ENCODE measurements at places on chromosomes 4 and X. TPM values are rescaled to one million over a fixed set of nuclear protein-coding genes. Genes with fewer than 3 reads are reported as not detected.
A peak's percentile ranks its signal among the peaks of the same experiment; 100 is the strongest.

HHIP gene
- 0.03 TPM for total RNA-seq

DNA sequence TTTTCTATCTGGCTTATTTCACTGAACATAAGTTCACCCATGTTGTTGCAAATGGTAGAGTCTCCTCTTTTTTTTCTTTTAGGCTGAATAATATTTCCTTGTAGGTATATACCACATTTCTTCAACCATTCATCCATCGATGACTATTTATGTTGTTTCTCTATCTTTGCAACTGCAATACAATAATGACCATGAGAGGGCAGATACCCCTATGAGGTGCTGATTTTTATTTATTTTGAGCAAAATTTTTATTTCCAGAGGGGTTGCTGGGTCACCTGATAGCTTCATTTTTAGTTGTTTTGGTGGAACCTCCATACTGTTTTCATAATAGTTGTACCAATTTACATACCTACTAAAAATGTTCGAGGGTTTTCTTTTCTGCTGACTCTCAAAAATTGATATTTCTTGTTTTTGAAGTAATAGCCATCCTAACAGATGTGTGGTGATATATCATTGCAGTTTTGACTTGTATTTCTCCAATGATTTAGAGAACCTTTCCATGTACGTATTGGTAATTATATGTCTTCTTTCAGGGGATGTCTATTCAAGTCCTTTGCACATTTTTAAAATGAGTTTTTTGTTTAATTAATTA lies 1697.0 kb downstream of the PCDH7 start:
- DNase-seq: no peak

DNA sequence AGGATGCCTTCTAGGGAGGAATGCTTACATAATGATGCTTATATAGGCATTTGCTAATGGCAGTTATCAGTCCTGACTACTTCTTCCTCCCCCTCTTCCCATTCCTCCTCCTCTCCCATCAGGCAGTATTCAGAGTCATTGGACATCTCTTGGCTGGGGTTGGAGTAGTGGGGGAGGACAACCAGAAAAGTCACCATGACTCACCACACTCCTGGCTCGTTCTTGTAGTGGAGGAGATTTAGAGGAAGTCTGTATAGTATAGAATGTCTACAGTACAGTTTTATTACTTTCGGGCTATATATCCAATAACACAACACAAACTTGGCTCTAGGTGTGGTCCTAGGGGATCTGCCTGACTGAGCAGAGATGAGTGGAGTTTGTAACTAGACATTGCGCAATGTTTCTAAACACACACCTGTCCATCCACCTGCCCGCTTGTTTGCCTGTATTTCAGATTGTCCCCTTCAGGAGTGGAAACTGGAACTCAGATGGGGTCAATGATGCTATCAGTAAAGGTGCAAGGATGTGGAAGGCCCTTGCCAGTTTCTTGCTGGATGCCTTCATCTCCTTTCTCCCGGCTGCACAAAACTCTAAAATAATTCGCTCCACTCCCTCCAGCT lies 27.9 kb upstream of the KIAA1210 start:
- peak; percentile 39 for DNase-seq

PRPS2 gene
- 33.9 TPM for total RNA-seq

DNA sequence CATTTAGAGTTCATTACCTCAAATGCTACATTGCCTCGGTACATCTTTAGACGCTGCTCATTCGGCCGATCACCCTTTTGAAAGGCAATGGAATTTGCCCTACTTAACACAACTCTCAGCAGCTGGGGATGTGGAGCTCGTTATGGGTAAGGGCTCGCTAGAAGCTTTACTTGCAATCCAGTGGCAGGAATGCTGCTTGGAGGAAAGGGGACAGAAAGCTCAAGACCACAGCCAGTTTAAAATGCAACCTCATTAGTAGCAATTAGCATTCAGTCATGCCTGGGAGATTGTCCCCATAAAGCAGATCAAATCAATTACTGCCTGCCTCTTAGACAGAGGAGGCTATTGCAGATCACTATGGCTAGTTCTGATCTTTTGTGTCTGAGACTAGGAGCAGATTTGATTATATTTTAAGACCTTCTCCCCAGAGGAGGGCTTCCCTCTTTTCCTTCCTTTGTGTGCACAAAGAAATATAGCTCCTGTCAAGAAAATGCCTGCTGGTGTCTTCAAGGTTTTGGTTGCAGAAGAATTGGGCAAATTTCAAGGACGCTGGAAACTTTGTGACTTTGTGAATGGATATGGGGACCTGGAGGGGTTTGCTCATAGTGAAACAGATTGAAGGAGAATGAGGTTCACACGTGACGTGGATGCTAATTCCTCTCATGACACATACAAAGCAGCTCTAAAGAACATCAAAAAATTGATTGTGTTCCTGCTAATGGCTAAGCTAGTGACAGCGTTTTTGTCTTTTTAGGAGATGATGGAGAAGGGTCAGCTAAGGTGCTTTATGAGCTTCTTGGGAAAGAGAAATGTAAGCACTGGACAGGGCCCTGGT lies 237.5 kb upstream of the GLRA2 start:
- no peak for DNase-seq

RPL9 gene
- 1,384 TPM for total RNA-seq

DNA sequence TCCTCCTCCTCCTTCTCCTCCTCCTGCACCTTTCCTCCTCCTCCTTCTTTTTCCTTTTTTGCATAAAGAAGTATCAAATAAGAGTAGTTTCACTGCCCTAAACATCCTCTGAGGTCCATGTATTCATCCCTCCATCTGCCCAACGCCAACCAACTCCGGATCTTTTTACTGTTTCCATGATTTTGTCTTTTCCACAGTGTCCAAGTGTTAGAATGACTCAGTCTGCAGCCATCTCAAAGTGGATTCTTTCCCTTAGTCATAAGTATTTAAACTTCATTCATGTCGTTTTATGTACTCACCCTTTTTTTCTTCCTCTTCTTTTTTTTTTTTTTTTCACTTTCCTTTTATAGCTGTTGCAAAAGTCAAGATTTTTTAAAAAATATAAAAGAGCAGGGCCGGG lies 12.9 kb downstream of the CSF2RA start:
- peak; percentile 95 for DNase-seq

XKRX gene
- total RNA-seq: not detected

DNA sequence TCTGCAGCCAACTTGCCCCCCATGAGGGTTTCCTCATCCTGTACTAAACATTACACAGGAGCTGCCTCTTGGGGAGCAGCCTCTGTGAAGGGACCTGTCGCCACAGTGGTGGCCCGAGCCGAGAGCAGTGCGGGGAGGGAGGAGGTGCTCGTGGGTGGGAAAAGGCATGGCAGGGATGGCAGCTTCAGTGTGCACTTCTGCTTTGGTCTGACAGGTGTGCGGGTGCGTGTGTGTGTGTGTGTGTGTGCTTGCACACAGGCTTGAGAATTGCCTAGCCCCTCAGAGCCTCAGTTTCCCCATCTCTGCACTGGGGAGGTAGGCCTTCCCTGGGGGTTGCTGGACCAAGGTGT lies 3.9 kb downstream of the SH3TC1 start:
- no peak for DNase-seq

CSAG2 gene
- not detected for total RNA-seq

MAGEA2B gene
- not detected for total RNA-seq

NSUN7 gene
- not detected for total RNA-seq

GRCh38 chr4:20840648-20841190 lies 140.5 kb downstream of the PACRGL start:
- no peak for DNase-seq

PRKG2 gene
- not detected for total RNA-seq

UNC5C gene
- total RNA-seq: not detected

- DNase-seq: no peak
These were observed 414.2 kb upstream of the LCORL start for GRCh38 chr4:18435781-18436180.

BEX1 gene
- not detected for total RNA-seq

DNA sequence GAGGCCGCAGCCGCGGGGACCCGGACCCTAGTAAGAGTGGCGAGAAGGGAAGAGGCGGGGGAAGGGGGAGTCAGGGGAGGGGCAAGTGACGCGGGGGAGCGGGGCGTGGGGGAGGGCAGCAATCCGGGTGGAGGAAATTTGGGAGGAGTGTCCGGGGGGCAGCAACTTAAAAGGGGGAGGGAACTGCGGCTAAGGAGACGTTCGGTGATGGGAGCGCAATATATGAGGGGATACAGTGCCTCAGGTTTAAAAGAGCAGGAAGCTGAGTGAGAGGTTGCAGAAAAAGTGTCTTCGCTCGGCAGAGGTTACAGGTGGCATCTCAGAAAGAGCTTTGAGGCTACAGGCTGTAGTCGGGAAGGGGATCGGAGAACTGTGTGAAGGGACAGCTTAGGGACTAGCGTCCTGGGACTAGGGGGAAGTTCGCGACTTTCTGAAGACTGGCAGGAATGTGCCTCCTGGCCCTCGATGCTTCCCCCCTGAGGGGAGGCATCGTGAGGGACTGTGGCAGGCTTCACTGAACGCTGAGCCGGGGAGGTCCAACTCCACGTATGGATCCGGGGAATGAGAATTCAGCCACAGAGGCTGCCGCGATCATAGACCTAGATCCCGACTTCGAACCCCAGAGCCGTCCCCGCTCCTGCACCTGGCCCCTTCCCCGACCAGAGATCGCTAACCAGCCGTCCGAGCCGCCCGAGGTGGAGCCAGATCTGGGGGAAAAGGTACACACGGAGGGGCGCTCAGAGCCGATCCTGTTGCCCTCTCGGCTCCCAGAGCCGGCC lies 519 bp downstream of the FOXO4 start:
- DNase-seq: no peak

DNA sequence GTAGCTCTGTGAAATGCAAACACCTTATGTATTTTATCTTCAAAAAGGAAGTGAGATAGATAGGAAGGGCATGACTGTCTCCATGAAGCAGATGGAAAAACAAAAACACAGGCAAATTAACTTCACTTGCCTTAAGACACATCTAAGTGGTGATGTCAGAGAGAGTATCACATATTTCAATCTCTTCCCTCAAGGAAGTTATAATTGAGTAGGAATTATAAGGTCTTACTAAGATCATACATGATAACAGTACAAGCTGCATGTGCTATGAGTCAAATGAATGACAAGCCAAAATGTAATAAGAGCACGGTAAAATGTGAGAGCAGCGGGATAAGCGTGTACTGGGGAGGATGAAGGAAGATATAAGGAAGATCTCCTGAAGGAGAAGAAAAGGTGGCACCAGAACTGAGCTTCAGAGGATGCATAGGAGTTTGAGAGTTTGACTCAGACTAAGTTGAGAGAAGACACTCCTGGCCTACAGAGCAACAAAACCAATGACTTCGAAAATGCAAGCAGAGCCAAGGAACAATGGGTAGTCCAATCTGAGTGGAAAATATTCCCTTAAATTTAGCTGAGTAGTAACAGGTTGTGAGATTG lies 43.3 kb upstream of the GALNT7 start:
- no peak for DNase-seq

- DNase-seq: no peak
These were observed 57.3 kb upstream of the USP51 start for GRCh38 chrX:55546956-55547355.

SRPX2 gene
- 32.0 TPM for total RNA-seq

PROM1 gene
- not detected for total RNA-seq

DNA sequence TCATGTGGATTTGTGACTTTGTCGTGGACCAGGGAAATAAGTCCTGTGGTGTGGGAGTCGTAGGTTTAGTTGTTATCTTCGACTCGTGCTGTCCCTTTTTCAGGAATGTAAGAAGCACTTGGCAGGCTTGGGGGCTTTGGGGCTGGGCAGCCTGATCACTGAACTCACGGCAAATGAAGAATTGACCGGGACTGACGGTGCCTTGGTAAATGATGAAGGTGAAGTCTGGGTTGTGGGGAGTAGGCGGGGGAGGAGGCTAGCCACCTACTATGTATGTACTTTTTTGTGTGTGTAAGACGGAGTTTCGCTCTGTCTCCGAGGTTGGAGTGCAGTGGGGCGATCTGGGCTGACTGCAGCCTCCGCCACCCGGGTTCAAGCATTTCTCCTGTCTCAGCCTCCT lies 1.2 kb downstream of the TAF1 start:
- DNase-seq: no peak

TAF7L gene
- 0.31 TPM for total RNA-seq

DNA sequence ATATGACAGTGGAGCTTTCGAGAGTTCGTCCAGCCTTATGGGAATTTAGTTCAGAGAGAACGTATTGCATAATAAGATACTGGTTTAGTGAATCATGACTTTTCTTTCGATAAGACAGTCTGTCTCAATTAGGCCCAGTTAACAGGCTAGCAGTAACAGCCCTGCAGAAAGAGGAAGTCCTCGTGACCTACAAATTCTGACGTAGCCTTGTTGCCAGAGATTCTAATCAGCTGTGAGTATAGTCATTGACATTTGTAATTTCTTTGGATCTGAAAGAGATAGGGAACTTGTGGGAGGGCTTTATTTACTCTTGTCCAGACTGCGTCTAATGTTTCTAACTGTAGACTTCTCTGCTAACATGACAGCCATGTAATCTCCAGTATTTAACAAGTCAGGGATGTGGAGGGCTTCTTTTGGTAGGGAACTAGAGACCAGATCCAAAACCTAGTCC lies 15.8 kb downstream of the ART3 start:
- DNase-seq: peak; percentile 98

DNA sequence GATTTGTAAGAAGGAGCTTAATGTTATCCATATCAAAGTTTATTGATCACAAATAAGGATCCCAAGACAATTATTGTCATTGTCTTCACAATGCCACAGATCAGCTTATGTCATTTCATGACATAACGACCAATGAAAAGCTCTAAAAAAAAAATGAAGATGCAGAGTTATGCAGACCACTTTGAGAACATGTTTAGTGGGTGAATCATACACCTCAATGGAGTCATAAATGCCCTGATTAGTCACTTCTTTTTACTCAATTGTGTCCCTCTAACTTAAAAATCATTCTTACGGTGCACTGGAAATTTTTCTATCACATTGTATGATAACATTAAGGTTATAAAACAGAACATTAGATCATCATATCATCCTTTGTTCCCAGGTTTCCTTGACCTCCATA lies 87.6 kb upstream of the GABRG1 start:
- DNase-seq: no peak

Measured in HFFc6 (cell line).